Calu3 (cell line): ENCODE measurements at places on chromosomes 4 and X.

DNA sequence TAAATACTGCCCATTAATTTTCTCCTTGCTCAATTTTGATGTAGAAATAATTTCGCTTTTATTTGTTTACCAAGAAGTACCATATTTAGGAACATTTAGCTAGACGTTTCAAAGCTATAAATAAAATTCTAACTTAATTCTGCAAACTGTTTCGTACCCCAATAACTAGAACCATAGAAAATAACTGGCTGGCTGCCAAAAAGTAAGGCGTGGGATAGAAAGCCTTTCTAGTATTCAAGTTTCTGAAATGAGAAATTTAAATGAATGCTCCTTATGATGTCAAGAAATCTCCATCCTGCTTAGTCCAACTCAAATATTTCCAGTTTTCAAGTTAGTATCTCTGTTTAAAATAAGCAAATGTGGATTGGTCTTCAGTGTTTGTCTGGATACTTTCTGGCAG is 167.4 kb downstream of the FBXO8 start:
- DNase-seq = no peak

DNA sequence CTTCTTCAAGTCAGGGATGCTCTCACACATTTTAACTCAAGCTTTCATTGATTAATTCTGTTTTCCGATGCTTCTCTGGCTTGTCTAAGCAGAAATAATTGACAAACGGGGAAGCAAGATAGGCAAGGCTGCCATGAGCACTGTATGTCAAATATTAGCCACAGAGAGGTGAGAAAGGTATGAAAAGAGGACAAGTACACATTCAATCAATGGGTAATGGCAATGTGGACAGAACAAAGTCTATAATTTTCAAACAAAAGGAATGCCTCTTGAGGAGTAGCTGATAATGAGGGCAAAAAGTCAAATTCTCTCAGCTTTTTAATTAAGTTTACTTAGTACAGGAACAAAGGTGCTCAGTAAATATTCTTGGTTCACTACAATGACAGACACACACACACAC is 19.6 kb downstream of the COX7B2 start:
- no peak for DNase-seq

DNA sequence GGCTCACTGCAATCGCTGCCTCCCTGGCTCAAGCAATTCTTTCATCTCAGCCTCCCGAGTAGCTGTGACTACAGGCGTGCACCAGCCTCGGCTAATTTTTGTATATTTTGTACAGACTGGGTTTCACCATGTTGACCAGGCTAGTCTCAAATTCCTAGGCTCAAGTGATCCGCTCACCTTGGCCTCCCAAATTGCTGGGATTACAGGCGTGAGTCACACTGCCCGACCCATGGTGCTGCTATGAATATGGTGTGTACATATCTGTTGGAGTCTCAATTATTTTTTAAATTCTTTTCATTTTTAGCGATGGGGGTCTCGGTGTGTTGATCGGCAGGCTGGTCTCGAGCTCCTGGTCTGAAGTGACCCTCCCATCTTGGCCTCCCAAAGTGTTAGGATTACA is 78.0 kb upstream of the PRKX start:
- DNase-seq = no peak

DNA sequence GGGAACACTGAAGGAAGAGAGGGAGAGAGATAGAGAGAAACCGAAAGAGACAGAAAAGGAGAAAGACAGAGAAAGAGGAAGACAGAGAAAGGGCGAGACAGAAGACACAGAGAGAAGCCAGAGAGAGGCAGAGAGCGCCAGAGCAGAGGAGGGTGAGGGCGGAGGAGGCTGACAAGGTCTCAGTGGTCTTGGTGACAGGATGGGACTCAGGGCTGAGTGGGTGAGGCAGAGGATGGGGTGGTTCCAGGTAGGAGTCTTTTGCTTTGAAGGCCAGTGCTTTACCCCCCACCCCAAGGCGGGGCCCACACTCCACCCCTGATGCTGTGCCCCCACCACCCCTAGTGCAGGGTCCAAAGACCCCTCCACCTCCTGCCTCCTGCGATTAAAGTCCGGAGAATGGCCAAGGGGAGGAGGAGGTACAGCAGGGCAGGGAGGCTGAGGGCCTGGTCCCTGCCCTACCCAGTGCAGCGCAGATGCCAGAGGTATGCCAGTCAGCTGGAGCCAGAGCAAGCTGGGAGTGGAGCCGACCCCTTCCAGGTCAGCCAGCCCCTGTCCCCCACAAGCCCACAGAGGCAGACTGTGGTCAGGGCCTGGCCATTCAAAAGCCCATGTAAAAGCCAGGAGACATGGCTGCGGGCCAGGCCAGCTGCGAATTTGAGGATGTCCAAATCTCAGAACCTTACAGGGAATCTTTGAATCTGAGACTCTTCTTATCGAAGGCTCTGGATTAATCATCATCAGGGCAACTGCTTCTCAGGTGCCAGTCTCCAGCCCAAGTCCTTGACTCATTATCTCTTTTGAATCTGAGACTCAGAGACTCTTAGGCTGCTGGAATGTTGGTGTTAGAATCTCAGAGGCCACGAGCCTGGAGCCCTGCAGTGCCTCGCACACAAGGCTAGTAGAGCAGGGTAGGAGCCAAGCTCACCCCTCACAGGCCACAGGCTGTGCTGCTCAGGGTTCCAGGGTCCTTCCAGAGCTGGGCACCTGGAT is 758 bp downstream of the IQSEC2 start:
- DNase-seq = no peak

- no peak for DNase-seq
Observed at GRCh38 chrX:131728295-131729145, 184.6 kb downstream of the OR13H1 start.

DNA sequence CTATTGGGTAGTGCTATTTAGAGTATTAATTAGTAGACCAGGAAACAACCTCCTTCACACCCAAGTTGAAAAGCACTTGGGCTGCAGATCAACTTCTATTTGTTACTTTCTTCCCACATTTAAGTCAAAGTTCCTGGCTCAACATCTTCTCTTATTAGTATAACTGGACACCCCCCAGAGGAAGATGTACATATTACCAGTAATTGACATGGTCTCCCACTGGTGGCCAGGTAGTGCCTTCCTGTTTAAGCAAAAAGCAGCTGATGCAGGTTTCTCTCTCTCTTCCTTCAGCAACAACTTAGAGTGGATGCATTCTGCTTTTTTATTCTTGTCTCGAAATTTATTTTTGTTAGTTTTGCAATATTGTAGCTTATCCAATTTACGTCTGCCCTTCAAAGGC is 438.1 kb downstream of the GBA3 start:
- DNase-seq = no peak

GRCh38 chr4:6901669-6902317 is 7.8 kb upstream of the TBC1D14 start:
- DNase-seq = no peak

DNA sequence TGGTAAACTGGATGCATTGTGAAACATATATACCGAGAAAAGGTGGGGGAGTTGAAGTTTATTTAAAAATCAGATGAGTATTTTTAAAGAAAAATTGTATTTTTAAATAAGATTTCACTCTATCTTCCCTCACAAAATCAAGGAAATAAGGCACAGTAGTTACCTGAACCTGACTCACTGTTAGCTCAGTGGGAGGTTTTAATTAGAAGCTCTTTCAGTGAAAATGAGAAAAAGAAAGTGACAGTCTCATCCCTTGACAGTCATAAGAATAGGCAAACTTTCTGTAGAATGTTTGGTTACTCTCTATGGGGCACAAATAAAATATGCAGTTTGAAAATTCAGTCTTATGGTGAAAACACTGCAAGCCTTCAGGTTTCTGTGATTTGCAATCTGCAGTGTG is 49.7 kb downstream of the GRXCR1 start:
- DNase-seq = no peak

- DNase-seq = peak; percentile 3
Observed at GRCh38 chrX:30364229-30364628, 55.0 kb upstream of the NR0B1 start.

DNA sequence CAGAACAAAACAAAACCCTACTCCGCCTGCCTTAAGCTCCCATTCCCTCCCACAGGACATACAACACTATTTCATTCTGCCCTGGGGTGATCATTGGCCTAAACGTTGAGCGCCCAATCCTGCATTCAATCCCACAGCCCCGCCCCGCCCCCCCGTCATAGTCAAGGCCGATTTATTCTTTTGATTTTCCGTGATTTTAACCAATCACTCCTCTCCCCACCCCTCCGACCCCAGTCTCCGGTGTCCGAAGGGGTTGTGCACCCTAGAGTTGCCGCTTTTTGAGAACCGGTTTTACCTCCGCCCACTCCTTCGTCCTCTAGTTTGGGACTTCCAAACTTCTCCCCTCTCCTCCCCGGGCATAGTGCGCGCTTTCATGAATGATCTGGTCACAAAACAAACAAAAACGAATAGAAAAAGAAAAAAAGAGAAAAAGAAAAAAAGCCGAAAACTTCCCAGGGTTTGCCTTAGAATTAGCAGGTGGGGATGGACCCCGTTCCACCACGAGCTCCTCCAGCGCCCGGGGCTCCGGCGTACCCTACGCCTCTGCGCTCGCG is 446 bp upstream of the UBE2A start:
- no peak for DNase-seq

- no peak for DNase-seq
Observed at GRCh38 chr4:47696823-47697222, 141.0 kb downstream of the CORIN start.

GRCh38 chr4:145694929-145695328 is 15.0 kb downstream of the C4orf51 start:
- no peak for DNase-seq

- DNase-seq = no peak
Observed at GRCh38 chr4:131603705-131604104, 1545.4 kb upstream of the PCDH10 start.

DNA sequence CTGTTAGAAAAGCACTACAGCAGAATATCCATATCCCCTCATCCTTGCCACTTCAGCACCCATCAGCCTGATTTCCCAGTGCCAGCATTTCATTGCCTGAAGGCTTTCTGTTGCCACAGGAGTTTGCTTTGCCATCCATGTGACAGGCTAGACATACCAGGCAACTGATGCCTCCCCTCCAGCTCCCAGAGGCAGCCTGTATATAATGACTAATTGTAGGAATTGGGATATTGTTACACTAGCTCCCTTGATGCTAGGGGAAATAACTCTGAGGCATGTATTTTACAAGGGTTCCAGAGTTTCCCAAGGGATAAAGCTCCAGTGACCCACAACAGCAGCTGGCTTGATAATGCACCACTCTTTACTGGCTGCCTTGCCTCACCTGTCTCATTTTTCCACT is 608.0 kb upstream of the FTHL17 start:
- DNase-seq = no peak

DNA sequence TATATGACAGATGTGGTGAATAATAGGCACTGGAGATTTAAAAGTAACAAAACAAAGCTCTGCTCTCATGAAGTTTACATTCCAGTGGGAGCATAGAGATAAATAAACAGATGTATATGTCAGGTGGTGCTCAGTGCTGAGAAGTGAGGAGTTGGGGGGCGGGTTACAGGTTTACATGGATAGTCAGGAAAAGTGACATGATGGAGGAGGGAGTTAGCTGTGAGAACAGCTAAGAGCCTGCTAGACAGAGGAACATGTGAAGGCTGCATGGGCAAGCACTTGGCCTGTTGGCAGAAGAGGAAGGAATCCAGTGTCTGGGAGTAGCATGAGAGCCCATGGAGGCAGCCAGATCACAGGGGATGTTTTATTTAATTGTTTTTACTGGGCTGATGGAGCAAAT is 10.2 kb upstream of the TMEM156 start:
- no peak for DNase-seq

GRCh38 chr4:184763150-184763780 is 29.4 kb upstream of the CENPU start:
- no peak for DNase-seq

- DNase-seq = no peak
Observed at GRCh38 chrX:81286608-81287007, 84.7 kb downstream of the SH3BGRL start.

DNA sequence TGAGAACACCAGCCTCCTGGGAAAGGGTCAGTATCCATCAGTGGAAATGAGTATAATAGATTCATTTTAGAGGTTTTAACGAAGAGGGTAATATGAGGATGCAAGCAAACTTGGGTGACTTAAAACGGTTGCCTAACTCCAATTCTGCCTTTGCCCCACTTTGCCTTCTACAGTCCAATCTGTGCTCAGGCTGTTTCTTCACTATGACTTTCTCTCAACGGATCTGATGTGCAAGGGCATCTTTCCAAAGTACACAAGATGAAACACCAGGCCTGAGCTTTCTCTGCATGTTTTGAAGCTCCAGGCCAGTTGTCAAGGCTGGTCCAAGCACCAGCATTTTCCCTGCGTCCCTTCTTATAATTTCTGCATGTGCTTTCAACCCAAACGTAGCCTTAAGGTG is 68.0 kb upstream of the TMEM164 start:
- DNase-seq = no peak

DNA sequence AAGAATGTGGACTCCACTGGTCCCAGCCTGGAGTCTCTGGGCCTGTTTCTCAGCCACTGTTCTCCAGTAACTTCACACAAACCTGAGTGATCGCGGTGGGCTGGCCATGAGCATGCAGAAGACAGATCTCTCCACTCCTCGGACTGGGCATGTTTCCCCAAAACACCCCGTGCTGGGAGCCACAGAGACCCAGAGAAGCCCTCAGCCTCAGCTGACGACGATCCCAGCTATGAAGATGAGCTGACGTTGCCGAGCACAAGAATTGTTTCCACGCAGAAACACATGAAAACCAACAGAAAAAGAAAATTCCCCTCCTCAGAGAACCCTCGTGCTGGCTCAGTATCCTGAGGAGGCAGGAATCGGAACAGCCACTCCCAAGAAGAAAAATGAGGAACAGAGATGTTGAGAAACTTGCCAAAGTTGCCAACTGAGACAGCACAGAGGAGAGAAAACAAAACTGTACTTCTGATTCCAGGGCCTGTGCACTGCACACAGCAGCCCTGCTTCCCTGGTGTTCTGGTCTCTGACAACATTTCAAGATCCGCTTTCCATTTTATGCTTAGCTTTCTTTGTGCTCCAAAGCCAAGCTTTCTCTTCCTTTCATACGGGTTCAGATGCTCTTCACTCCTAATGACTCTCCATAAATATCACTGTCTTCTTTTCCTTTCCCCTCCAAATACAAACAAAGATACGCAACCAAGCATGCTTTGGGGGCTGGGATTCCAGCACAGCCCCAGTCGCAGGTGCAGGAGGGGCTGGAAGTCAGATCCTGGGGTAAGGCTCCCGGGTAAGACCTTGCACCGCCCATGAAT is 81.4 kb downstream of the IRF2 start:
- no peak for DNase-seq

- DNase-seq = no peak
Observed at GRCh38 chr4:87478732-87479250, 50.4 kb downstream of the SPARCL1 start.

DNA sequence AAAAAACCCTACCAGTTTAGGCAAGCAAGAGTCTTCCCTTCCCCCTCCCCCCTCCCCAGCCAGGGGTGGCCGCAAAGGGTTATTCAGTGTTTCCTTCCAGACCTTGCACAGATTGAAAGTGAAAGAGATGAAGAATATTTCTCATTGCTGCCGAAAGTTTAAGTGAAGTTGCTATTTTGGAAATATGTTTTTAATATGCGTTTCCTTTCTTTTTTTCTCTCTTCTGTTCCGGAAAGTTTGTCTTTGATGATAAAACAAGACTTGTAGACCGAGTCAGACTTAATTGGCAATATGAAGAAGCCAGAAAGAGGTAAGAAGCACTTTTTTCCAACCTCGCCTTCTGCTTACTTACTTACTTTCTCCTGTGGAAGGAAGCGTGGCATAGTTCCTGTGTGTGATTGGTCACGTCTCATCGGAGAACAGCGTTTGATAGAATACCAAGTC is 58.5 kb upstream of the CLCN4 start:
- no peak for DNase-seq
